ENCODE measurements at places on chromosomes 3 and 15.

GRCh38 chr3:46068501-46068900, 41.2 kb upstream of the XCR1 start:
- no peak for DNase-seq

GRCh38 chr3:48848816-48849515, 1.3 kb upstream of the PRKAR2A start:
- DNase-seq: no peak

GRCh38 chr3:46097691-46098241, 70.5 kb upstream of the XCR1 start:
- peak; percentile 43 for DNase-seq

- DNase-seq: no peak
Measured at GRCh38 chr3:176795891-176796290, 401.4 kb downstream of the TBL1XR1 start.

All from activated naive CD4-positive, alpha-beta T cell treated with anti-CD3 and anti-CD28 coated beads, Interleukin-2, amount 50 U/mL, for 72 hours (primary cell).